ENCODE measurements at places on chromosomes 4 and X. TPM values are rescaled to one million over a fixed set of nuclear protein-coding genes. Genes with fewer than 3 reads are reported as not detected.
A peak's percentile ranks its signal among the peaks of the same experiment; 100 is the strongest.

Gene IQSEC2
- 9.9 TPM for total RNA-seq

Gene PRAF2
- 6.4 TPM for total RNA-seq

Gene AR
- 8.0 TPM for total RNA-seq

Gene TFE3
- total RNA-seq, result 36.8 TPM

GRCh38 chr4:139735381-139736273 is 70.0 kb downstream of the MGST2 start:
- H3K27ac ChIP-seq, result no peak overlapping the region
- no peaks in the 10 kb centered on the region for H3K27me3 ChIP-seq
- peak overlapping the region; percentile 49 for H3K4me3 ChIP-seq
- peak; percentile 35 for DNase-seq

DNA sequence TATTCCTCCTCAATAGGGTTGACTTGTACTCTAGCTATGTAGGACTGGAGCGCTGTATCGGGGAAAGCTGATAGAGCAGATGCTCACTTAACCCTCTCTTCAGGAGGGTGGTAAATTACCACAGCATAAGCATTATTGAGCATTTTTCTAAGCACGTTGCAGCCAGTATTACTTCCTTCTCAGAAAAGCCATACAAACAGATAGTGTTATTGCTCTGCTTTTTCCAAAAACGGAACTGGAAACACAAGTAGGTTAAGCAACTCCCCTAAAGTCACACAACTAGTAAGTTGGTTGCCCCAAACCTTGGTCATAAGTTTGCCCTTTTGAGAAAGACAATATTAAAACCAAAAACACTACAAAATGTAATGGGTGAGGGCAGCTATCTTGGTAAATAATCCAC is 73.9 kb downstream of the REELD1 start:
- no peaks in the 10 kb centered on the region for H3K36me3 ChIP-seq
- no peaks in the 10 kb centered on the region for H3K27me3 ChIP-seq
- no peak overlapping the region for H3K4me3 ChIP-seq
- no peak overlapping the region for H3K27ac ChIP-seq
- no peak for DNase-seq
- no peaks in the 10 kb centered on the region for H3K4me1 ChIP-seq

GRCh38 chrX:143500751-143501150 is 16.5 kb downstream of the SPANXN3 start:
- no peaks in the 10 kb centered on the region for H3K4me1 ChIP-seq
